Hair follicle dermal papilla cell (primary cell): ENCODE measurements at places on chromosomes 12 and 14. TPM values are rescaled to one million over a fixed set of nuclear protein-coding genes. Genes with fewer than 3 reads are reported as not detected.

JAG2 gene
- 0.61 and 2.3 TPM in 2 replicates for total RNA-seq

POP5 gene
- total RNA-seq, result 11.5 and 18.5 TPM in 2 replicates

DENND5B gene
- 18.3 and 22.1 TPM in 2 replicates for total RNA-seq

PLA2G1B gene
- total RNA-seq, result not detected in 2 replicates

PPM1A gene
- total RNA-seq, result 23.9 and 26.0 TPM in 2 replicates
